ENCODE measurements at places on chromosomes 1 and 21.

GRCh38 chr21:39161064-39161463, 22.2 kb downstream of the PSMG1 start:
- no peak for DNase-seq

DNA sequence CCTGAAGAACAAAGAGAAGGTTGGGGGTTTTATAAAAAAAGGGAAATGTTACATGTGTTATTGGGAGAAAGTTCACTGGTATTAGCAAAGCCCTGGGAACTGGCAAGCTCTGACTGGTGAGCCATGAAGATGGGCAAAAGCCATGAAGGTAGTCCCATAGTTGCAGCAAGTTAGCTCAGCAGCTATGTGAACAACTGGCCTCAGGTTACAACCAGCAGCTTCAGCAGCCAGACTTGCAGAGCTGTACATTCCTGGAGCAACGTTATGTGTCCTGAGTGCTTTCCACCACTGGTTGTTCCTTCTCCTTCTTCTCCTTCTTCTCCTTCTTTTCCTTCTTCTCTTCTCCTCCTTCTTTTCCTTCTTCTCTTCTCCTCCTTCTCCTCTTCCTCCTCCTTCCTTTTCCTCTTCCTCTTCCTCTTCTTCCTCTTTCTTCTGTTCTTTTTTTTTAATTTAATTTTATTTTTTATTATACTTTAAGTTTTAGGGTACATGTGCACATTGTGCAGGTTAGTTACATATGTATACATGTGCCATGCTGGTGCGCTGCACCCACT, 56.1 kb upstream of the TLR5 start:
- DNase-seq, result no peak

DNA sequence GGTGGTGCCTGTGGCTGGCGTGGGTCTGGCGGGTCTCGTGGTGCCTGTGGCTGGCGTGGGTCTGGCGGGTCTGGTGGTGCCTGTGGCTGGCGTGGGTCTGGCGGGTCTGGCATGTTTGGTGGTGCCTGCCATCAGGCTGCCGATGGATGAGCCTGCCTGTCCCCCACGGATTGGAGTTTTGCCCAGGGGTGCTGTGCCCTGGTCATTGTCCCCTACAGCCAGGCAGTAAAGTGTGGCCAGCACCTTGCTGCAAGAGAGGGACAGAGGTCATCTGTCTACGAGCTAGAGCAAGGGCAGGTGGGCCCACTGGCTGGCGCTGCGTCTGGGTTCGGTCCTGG, 41.8 kb downstream of the SKI start:
- DNase-seq, result no peak

GRCh38 chr1:79617777-79618176, 611.2 kb upstream of the ADGRL4 start:
- DNase-seq, result no peak

GRCh38 chr1:27037518-27037917, 24.9 kb upstream of the TENT5B start:
- no peak for DNase-seq

DNA sequence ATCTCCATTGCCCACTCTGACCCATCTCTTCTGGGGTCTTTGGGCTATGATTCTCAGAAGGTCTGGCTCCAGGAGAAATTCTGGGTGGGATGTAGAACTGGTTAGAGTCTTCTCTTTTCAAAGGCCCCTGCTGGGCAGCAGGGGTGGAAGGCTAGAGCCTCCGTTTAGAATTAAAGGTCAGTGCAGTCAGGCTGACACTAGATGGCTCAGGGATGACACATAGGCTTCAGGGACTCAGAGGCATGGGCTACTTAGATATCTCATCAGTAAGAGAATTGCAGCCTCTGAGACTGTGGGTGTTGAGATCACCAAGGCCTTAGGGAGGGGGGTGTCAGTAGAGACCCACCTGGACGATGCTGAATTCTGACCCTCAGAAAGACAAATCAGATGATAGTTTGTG, 12.6 kb upstream of the PPM1J start:
- DNase-seq, result peak; percentile 39

DNA sequence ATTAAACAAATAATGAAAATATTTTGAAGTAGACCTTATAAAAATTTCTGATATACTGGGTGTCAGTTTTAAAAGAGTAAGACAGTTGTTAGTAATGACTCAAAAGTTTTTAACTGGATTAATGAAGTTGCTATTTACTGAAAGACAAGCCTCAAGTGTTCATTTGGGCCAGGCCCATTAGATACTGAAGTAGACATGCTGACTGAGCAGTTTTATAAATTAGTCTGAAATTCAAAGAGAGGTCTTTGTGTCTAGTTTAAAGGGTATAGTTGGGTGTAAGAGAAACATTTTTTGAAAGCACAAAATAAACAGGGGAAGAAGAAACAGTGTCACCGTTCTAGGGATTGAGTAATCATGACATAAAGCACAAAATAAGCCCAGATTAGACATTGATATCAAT, 1577.2 kb downstream of the AMY1C start:
- DNase-seq, result no peak

GRCh38 chr1:177800400-177801088, 169.3 kb downstream of the SEC16B start:
- DNase-seq, result no peak

GRCh38 chr1:40133839-40134238, 27.3 kb upstream of the RLF start:
- DNase-seq, result no peak

GRCh38 chr1:239682960-239683359, 296.6 kb downstream of the CHRM3 start:
- DNase-seq, result no peak

- DNase-seq, result no peak
These were observed 28.9 kb downstream of the DISP1 start for GRCh38 chr1:222843469-222844410.

All from suppressor macrophage treated with lipopolysaccharide for 4 hours (primary cell).